HepG2 (cell line): ENCODE measurements at places on chromosomes 3 and 15. TPM values are rescaled to one million over a fixed set of nuclear protein-coding genes. Genes with fewer than 3 reads are reported as not detected.

The MINAR1 gene
- 0.13 and 0.15 TPM in 2 replicates for total RNA-seq

The FBXW12 gene
- total RNA-seq: not detected in 2 replicates

The PARP15 gene
- 0.02 TPM in 1 of 2 replicates, not detected in the other for total RNA-seq

The PLSCR4 gene
- 1.5 and 1.8 TPM in 2 replicates for total RNA-seq

The RCCD1 gene
- 10.0 and 15.1 TPM in 2 replicates for total RNA-seq

The AMT gene
- total RNA-seq: 32.5 and 35.3 TPM in 2 replicates

The RBPMS2 gene
- not detected in 2 replicates for total RNA-seq

The CCDC39 gene
- not detected in 2 replicates for total RNA-seq

The MKRN2OS gene
- not detected in 2 replicates for total RNA-seq

The GYG1 gene
- total RNA-seq: 28.1 and 52.1 TPM in 2 replicates

The SATB1 gene
- not detected in 2 replicates for total RNA-seq

The IL17RE gene
- 6.7 and 14.5 TPM in 2 replicates for total RNA-seq

The CRTAP gene
- total RNA-seq: 46.1 and 54.2 TPM in 2 replicates

The CHRM5 gene
- total RNA-seq: not detected in 2 replicates

The TGM5 gene
- total RNA-seq: 0.18 and 0.22 TPM in 2 replicates

The SPPL2A gene
- total RNA-seq: 69.9 and 105 TPM in 2 replicates

The MST1 gene
- 26.7 and 189 TPM in 2 replicates for total RNA-seq

The FETUB gene
- 1.3 and 2.1 TPM in 2 replicates for total RNA-seq

The MYZAP gene
- 0.13 TPM in 1 of 2 replicates, not detected in the other for total RNA-seq
